ENCODE measurements at places on chromosomes 1 and 21.

GRCh38 chr1:61426254-61426653 lies 298.7 kb downstream of the TM2D1 start:
- peak; percentile 5 for DNase-seq

DNA sequence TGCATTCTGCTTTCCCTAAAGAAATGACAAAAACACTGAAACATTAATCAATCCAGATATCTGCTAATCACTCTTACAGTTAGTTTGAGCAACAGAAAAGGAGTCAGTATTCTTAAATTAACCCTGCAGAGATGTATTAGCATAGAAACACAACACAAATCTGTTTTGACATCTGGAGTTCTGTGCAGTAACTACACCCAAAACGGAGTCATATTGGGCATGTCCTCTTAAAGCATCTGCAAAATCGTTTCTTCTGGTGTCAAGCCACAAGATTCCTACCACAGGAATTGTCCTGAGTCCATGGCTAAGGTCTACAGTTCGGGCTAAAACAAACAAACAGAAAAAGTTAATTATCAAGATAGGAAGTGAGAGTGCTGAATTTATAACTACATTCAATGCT lies 332.1 kb upstream of the PKN2 start:
- DNase-seq = no peak

DNA sequence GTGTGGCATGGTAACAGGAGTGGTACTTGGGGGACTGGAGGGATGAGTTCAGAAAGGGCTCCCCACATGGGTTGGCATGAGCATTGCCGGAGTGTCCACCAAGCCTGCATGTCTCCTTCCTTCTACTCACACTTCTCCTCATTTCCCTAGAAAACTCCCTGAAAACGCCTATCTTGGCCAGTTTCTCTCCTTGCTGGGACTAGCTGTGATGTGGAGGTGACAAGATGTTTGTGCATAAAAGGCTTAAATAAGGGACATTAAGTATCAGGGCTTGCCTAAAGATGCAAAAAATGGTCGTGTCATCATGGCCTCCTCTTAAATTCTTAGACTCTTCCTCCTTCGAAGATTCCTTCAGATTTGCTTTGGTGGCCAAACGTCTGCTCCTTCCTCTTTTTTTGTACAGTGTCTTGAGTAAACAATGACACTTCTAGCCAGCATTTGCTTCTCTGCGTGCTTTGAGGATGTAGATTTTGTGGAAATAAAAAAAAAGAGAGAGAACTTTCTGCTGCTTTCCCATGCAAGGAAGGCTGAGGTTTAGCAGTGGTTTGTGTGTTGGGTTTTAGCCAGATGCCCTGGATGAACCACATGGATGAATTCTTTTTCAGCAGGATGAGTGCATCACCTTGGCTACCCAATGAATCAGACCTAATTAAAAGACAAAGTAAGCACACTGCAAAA lies 239.1 kb upstream of the IRF2BP2 start:
- no peak for DNase-seq

DNA sequence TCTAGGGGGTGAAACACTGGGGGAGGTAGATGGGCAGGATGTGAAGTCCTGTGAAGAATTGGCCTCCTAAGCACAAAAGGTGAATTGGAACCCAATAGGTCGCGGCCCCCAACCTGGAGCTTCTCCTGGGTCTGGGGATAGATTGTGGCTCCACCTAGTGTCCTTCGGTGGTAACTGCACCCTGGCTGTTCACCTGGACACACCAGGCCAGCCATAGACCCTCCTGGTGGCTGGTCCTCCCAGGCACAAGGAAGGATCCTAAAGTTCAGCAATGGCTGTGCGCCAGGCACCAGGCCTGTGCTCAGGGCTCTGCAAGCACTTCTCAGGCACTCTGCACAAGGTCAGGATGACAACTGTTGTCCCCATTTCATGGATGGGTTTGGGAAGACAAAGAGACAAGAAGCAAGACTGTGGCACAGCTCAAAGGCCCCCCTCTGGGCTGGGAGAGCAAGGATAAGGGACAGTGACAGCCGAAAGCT lies 13.5 kb downstream of the ESPN start:
- no peak for DNase-seq

DNA sequence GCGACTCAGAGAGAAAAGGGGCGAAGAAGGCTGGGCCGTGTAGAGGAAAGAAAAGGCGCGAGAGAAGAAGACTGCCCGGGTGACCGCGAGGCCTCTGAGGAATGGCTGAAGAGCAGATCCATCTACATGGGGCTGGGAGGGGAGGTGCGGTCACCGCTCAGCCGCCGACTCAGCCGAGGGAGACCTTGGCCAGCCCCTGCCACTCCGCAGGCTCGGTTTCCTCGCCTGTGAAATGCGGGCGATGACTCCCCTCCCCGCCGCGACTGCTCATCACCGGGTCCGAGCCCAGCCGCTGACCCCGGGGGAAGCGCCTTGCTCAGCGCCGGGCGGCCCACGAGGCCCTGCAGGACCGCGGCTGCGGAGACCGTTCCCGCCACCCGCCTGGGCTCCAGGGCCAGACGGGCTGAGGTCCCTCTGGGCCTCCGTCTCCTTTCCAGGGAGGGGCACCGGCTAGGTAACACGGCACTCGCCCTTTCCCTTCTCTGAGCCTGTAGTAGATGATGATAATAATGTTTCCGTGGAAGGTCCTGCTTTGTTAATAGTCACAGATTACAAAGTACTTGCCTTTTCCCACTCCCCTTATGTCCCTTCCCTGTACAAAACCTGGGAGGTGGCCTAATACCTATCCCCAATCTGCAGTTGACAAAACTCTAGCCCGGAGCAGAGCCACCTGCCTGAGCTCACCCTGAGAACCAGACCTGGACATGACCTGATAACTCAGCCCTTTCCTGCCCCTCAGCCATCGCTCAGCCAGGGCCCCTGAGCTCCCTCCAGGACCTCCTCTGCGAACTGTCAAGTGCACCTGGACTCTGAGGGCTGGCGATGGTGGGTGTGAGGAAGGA lies 1.6 kb upstream of the BSND start:
- DNase-seq = no peak

GRCh38 chr1:83097715-83098114 lies 901.2 kb downstream of the TTLL7 start:
- DNase-seq = no peak

DNA sequence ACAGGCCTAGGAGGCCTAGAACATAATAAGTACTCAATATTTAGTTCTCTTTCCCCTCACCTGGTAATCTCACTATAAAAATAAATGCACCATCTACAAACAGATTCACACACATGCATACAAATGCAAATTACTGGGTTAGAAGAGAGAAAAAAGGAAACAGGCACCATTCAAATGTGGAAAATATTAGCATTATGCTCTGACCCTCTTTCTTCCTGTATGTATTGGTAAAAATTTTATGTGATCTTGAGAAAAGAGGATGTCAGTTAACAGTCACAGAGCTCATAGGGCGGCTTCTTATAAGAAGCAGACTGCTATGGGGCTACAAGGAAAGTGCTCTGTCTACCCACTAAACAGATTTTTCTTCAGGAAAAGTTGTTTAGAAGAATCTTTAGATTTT lies 565.4 kb downstream of the LMO4 start:
- no peak for DNase-seq

- no peak for DNase-seq
These were observed 45.6 kb downstream of the KYAT3 start for GRCh38 chr1:88946861-88947260.

DNA sequence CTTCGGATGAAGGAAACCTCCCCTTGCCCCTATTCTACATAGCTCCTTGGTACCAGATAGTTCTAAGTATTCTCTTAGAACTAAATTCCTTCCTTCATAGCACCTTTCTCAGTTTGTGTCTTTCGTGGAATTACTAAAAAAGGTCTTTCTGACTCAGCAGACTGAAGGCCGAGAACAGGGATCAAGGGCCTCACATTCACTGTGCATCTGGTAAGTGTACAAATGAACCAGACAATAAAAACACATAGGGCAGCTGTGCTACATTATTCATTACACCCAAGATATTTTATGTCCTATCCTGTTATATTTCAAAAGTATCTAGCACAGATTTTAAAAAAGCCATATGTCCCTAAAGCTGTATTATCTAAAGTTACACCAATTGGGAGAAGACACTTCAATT lies 62.9 kb upstream of the HP1BP3 start:
- no peak for DNase-seq

DNA sequence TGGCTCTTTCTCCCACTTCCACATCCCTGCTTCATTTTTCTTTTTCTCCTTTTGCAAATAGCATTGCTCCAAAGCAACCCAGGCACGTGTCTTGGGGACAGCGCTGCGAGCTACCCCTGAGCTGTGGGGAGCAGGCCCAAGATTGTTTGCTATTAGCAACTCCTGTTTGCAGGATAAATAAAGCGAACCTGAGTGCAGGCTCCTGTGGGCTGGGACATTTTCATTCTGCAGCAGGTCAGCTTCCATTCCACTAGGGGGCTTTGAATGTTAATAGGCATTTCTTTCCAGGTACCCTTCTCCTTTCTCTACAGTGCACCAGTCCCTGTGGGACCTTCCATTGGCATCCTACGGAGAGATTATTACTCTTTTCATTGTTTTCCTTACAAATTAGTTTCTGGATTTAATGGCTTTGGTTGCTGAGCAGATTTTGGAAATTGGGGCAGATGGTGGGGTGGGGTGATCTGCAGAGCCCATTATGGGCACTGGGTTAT lies 54.0 kb downstream of the OLFML3 start:
- no peak for DNase-seq

GRCh38 chr1:59092126-59092525 lies 204.8 kb upstream of the FGGY start:
- DNase-seq = no peak

- DNase-seq = no peak
These were observed 141.1 kb downstream of the TRIM33 start for GRCh38 chr1:114369930-114370329.

- no peak for DNase-seq
These were observed 18.4 kb downstream of the CDC73 start for GRCh38 chr1:193140254-193140653.

- DNase-seq = no peak
These were observed 37.5 kb upstream of the PRDM2 start for GRCh38 chr1:13662493-13662892.

DNA sequence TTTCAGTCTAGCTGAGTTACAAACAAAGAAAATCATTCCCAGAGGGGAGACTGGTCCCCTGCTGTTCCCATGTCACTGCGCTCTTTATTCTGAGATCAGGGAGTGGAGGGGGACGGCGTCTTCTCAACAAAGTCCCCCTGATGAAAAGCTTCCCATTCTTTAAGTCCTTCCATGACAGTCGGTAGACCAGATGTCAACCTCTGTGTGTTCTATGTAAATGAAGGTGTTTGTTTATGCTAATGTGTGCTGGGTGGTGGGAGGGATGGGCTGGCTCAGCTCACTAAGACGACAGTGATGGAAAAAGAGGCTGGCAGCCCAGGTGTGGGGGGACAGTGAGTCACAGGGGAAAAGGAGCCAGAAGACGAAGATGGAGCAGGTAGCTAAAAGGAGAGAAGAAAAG lies 148.2 kb upstream of the KLHDC7A start:
- DNase-seq = no peak

DNA sequence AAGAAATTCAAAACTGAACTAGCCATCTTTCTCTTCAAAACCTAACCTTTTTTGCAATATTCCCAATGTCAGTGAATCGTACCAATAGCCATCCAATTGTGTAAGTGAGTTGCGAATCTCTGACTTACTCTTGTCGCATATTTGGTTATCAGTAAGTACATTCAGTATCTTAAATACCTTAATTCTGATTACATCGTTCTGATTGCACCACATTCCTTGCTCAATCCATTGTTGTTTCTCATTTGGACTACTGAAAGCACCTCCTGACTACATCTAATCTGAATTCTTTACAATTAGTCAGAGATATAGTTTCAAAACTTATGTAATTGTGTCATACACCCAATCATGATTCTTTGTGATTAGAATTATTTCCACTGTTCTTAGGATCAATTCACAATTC lies 16.8 kb upstream of the BRINP3 start:
- no peak for DNase-seq

DNA sequence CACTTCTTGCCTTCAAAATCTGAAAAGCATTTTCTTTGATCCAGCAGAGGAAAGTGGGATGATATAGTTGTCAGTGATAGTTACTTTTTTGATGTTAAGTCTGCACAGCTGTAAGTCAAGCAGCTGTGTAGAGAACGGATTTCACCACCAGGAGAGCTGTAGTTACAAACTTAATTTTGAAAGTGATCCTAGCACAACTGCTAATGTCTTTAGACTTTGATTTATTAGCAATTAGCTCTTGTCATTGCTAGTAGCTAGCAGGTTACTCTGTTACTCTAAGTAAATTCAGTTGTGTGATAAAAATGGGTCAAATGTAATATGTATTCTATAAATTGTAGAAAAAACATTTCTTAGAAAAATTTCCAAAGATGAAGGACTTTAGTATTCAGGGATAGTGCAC lies 46.0 kb downstream of the ALG6 start:
- DNase-seq = no peak

- DNase-seq = no peak
These were observed 1.4 kb upstream of the FDPS start for GRCh38 chr1:155307247-155307740.

- no peak for DNase-seq
These were observed 211.2 kb upstream of the PTBP2 start for GRCh38 chr1:96510391-96510790.

DNA sequence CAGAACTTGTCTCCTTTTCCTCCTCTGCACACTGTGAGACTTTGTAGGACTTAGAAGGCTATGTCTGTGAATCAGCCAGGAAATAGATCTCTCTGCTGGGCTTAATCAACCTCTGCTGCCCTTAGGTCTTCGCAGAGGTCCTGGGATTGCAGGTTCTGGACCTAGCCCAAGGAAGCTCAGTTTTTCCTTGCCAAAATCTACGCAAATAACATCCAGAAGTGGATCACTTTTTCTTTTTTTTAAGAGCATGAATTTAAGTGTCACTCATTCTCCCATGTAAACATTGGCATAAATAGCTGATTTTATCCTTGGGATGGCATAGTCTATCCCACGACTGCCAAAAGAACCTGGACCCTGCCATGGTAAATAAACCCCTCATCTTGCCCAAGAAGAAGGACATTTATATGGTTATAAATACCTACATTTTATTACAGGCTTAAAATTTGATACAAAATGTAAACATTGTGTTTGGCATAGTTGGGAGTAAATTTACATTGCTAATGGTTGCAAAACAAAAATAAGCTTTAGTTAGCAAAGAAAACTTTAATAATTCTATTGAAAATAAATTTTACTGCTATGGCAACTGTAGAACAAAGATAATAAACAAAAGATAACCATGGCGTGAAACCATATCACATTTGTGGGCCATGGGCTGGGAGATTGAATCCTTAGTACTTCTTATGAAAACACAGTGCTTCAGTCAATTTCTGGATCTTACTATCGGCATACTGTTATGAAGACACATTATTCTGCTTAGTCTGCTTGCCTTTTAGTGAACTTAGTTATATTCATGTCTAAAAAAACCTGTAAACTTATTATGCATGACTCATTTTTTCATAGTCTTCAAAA lies 24.5 kb upstream of the DISC1 start:
- DNase-seq = no peak

- DNase-seq = no peak
These were observed 91.6 kb downstream of the ABCA4 start for GRCh38 chr1:94029130-94029993.

GRCh38 chr1:150484861-150485260 lies 2.4 kb upstream of the TARS2 start:
- DNase-seq = no peak

GRCh38 chr1:86069757-86070145 lies 86.8 kb downstream of the COL24A1 start:
- DNase-seq = no peak

GRCh38 chr1:67759692-67760029 lies 73.6 kb downstream of the GNG12 start:
- no peak for DNase-seq

All from NCI-H1436 treated with DMSO at 0.1 percent for 48 hours (cell line).